ENCODE measurements at places on chromosomes 5 and 9. TPM values are rescaled to one million over a fixed set of nuclear protein-coding genes. Genes with fewer than 3 reads are reported as not detected.

The SNCB gene
- total RNA-seq: 0.10 TPM

The CCDC187 gene
- 0.05 TPM for total RNA-seq

The SYK gene
- total RNA-seq: 0.02 TPM

The IL5 gene
- not detected for total RNA-seq

The HMMR gene
- total RNA-seq: 78.2 TPM

The CSF1R gene
- not detected for total RNA-seq

The RNF38 gene
- 6.6 TPM for total RNA-seq

The OSTF1 gene
- total RNA-seq: 19.3 TPM

The SH3RF2 gene
- total RNA-seq: 10.6 TPM

The PCDHA1 gene
- 0.12 TPM for total RNA-seq

The FNBP1 gene
- total RNA-seq: 33.1 TPM

The MYORG gene
- 0.79 TPM for total RNA-seq

- DNase-seq: no peak
These were observed 156.1 kb upstream of the DAB2 start for GRCh38 chr5:39580702-39581453.

- no peak for DNase-seq
These were observed 203.4 kb upstream of the SEMA6A start for GRCh38 chr5:116778032-116778431.

GRCh38 chr5:117713585-117714198 is 1139.1 kb upstream of the SEMA6A start:
- no peak for DNase-seq

GRCh38 chr5:135429301-135430134 is 17.6 kb downstream of the DCANP1 start:
- no peak for DNase-seq

GRCh38 chr9:108911820-108912219 is 22.1 kb downstream of the ELP1 start:
- no peak for DNase-seq

GRCh38 chr9:4082948-4083347 is 216.9 kb downstream of the GLIS3 start:
- no peak for DNase-seq

DNA sequence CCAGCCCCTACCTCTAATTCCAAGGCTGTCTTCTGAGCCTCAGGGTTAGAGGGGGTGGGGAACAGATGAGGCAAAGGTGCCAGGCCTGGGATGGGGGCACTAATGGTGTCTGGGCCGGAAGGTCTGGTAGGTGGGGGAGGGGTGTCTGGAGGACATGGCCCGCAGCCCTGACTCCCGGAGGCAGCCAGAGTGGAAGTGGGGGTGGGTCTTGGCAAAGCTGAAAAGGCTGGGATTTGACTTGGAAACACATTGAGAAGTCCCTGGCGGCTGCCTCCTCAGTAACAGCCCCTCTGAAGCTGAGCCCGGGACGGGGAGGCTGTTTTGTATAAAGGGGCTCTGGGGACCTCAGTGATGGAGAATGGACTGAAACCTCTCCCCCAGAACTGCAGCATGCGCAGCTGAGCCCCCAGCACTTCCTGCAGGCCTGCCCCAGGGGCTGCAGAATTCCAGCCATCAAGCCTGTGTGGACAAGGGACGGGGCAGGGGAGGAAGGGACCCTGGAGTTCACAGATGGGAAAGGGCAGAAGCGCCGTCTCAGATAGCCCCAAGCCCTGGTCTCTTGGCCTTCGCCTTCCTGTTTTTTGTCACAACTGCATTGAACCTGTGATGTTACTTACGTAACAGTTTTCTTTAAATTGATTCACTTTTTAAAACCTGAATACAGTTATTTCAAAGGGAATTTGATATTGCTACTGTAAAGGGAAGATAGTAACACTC is 49.3 kb upstream of the SYNPO start:
- DNase-seq: no peak

GRCh38 chr9:125931211-125931610 is 184.0 kb downstream of the PBX3 start:
- no peak for DNase-seq

- DNase-seq: peak; percentile 44
These were observed 2.2 kb downstream of the CPEB4 start for GRCh38 chr5:173890195-173890991.

DNA sequence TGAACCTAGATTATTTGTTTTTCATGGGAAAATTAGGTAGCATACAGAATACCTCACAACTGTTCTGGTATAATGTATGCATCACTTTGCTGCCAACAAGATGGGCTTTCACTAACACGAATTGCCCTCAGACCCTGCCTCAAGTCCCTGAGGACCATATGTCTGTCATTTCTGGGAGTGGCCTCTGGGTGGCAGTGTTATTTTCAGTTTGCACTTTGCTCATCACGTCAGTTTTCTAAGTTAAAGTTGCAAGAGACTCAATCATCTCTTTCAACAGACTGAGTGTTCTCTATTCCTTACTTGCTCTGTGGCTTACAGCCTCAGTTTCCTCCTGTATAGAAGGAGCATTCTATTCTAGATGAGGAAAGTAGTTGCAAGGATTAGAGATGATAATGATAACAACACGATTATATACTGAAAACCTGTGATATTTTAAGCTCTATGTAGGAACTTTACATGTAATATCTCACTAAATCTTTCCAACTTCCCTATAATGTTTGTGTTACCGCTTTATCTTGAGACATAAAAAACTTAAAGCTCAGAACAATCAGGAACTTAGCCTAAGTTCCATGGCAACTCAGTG is 55.7 kb downstream of the TSSK1B start:
- DNase-seq: peak; percentile 58

GRCh38 chr9:25891527-25891926 is 213.3 kb upstream of the TUSC1 start:
- no peak for DNase-seq

DNA sequence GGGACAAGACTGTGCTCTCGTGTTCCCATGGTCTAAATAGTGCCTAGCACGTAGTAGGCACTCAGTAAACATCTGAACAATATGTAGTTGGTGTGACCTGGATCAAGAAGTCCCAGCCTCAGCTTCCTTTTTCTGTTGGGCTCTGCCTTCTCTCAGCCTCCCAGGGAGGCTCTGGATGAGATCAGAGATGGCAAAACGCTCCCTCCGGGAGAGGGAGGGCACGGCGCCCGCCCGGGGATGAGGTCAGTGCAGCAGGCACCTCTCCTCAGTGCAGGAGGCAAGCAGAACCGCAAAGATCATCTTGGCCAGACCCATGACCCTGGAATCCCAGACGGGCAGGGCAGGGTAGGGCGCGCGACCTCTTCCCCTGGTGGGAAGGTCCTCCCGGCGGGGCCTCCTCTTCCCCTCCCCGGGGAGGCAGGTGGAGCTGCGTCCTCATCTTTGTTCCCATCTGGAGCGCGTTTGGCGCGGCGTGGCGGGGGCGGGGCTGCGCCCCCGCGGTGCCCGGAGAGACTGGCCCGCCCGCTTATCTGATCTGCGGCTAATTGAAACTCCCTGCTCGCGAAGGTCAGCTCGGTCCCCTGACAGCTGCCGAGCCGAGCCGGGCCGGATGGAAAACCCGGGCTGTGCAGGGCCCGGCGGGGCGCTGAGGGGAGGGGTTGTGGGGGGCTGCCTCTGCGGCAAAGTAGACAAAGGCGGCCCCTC is 60.9 kb downstream of the CXXC5 start:
- no peak for DNase-seq

- no peak for DNase-seq
These were observed 56.3 kb downstream of the ERAP1 start for GRCh38 chr5:96751203-96752169.

DNA sequence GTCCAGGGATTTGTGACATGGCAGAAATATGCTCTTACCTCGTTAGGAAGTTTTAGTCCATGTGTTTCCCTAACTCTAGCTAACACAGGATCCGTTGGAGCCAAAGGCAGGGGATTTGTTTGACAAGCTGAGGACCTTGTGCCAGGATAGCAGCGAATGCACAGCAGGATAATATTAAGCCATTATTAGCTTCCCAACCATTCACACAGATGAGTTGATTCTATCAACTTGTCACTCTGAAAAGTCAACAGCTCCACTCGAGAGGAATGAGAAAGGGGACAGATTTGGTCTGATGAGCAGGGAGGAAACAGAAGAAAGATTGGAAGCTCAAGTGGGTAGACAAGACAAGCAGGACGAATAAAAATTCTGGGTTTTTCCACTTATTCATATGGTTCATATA is 106.2 kb downstream of the FSTL4 start:
- no peak for DNase-seq

- peak; percentile 92 for DNase-seq
These were observed 45.4 kb downstream of the ANXA2R start for GRCh38 chr5:42994555-42995359.

DNA sequence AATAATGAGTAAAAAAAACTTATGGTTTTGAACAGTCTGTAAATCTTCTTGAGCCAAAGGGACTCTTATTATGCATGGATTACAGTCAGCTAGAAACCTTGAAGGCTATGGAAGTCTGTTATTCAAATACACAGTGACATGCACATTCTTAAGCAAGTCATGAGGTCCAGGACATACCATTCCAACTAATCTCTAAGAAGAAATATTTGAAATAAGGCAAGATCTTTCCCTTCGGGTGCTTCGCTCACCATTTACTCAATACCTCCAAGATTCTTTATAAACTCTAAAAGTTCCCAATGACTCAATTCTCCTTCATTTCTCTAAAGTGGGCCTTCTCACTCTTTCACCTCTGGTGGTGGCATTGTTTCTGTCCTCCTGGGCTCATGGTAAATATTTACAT is 811.0 kb downstream of the NR2F1-AS1 start:
- no peak for DNase-seq

- DNase-seq: no peak
These were observed 188.4 kb downstream of the GLIS3 start for GRCh38 chr9:4111233-4112008.

GRCh38 chr9:117528225-117528624 is 113.4 kb upstream of the ASTN2 start:
- no peak for DNase-seq

- DNase-seq: no peak
These were observed 218.7 kb downstream of the MELK start for GRCh38 chr9:36791222-36791950.

DNA sequence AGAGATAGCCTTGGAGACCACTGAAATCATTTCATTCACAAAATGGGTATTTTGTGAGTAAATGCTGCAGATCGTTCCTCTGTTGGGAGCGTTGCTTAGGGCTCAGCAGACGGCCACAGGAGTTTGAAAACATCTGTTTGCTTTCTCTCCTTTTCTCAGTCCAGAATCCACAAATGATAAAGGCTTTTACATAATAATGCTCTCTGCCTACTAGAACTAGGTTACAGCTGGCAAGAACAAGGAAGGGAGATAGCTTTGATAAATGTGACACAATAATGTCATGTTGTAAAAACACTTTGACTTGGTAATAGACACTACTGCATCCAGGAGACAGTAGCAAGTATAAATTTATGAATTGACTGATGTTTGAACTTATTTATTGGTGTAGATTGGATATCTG is 1072.4 kb upstream of the CDH6 start:
- DNase-seq: no peak

DNA sequence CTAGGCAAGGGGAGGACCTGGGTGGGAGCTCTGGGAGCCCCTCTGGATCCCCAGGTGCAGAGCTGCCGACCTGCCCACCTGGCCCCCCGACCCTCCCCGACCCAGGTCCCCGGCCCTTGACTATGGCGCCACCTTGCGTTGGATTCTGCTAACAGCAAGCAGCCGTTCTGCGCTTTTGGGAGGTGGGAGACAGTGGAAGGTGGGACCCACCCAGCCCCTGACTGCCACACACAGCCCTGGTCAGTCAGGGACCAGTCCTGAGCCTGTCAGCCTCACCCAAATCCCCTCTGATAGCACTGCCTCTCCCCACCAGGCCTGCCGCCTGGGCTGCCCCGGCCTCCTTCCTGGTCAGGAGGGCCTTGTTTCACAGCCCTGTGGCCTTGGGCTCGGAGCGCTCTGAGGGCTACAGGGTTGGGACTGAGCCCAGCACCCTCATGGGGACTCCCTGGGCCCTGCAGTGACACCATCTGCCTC is 77.9 kb downstream of the HMCN2 start:
- no peak for DNase-seq

GRCh38 chr5:176405656-176406435 is 10.5 kb downstream of the CLTB start:
- no peak for DNase-seq

DNA sequence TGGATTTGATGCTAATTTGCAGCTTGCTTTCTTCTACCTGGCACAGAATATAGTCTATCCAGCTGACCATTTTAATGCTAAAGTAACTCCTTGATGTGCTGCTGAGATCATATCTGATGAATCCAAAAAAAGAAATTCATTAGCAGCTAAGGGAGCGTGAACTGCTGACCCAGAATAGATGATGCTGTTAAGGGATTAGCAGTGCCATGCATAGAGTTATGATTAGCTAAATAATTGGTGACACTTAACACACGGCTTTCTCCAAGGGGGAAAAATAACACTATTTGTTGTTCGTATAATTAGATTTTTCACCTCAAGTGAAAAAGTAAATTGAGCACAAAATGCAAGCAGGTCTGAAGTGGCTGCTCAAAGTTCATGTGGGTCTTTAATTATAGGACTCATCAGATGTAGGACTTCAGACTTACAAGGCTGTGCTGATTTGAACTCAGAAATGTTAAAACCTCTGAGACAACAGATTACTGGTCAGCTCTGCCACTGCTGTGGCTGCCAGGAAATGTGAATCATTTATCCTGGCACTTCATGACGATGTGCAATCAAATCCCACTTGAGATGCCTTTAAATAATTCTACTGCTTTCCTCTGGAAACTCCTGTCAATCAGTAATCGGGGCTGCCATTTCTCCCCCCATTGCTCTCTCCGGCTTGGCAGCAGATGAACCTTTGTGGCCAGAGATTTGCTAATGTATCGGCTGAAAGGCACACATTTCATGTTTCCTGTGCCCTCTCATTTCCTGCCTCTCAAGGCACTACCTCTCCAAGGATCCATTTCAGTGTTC is 291.6 kb upstream of the C9orf72 start:
- DNase-seq: no peak

DNA sequence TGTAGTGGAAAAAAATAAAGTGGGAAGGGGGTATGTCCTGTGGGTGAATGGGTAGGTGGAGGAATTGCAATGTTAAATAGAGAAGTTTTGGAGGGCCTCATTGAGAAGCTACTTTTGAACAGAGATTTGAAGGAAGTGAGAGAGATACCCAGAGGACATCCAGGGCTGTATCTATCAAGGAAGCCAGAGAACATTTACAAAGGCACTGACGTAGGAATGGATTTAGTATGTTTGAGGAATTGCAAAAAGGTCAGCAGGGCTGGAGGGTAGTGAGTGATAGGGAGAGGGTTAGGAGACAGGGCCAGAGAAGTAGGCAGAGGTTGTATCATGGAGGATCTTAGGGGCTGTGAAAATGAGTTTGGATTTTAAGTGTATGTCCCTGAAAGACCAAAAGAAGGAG is 13.9 kb downstream of the PTTG1 start:
- no peak for DNase-seq

DNA sequence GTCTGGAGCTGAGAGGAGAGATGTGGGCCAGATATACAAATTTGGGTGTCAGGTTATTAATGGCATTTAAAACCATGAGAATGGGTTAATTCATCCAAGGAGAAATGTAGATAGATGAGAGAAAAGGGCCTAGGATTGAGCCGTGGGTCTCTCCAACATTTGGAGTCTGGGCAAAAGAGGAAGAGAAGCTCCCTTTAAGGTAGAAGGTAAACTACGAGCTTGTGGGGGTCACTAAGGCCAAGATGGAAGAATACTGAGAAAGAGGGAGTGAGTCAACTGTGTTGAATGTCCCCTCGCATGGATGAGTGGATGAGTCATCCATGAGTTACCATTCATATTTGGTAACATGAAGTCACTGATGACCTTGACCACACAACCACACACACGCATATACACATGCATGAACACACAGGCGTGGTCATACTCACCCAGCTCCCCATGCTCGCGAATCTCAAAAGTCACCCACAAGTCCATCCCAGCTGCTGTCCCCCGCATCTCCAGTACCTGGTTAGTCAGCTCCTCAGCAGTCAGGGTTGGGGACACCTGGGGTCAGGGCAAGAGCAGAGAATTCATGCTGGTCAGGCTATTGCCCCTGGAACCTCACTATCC is 6.8 kb upstream of the FCHSD1 start:
- DNase-seq: no peak

Data from NCI-H460 (cell line).